ENCODE measurements at places on chromosomes 11 and 22. TPM values are rescaled to one million over a fixed set of nuclear protein-coding genes. Genes with fewer than 3 reads are reported as not detected.
A peak's percentile ranks its signal among the peaks of the same experiment; 100 is the strongest.

SLC25A18 gene
- not detected for total RNA-seq

PRR33 gene
- 0.08 TPM for total RNA-seq

IL17REL gene
- not detected for total RNA-seq

APOA5 gene
- not detected for total RNA-seq

FERMT3 gene
- 261 TPM for total RNA-seq

OR5P2 gene
- total RNA-seq, result not detected

SMC1B gene
- total RNA-seq, result 1.6 TPM

OR51B2 gene
- not detected for total RNA-seq

ELF5 gene
- total RNA-seq, result not detected

- peaks cover 26% of the 10 kb centered on the region for H3K27me3 ChIP-seq
- H3K4me3 ChIP-seq, result no peak overlapping the region
- H3K4me1 ChIP-seq, result peaks cover 17% of the 10 kb centered on the region
- no peaks in the 10 kb centered on the region for H3K36me3 ChIP-seq
- no peak overlapping the region for H3K27ac ChIP-seq
Observed at GRCh38 chr22:39724390-39724789, 153.8 kb downstream of the CACNA1I start.

GRCh38 chr22:46070215-46070802 is 80.0 kb upstream of the PPARA start:
- H3K27ac ChIP-seq, result peak overlapping the region; percentile 79
- H3K4me3 ChIP-seq, result peak overlapping the region; percentile 78
- H3K36me3 ChIP-seq, result no peaks in the 10 kb centered on the region
- DNase-seq, result no peak
- peaks cover 38% of the 10 kb centered on the region for H3K4me1 ChIP-seq

- peak overlapping the region; percentile 82 for H3K27ac ChIP-seq
- H3K36me3 ChIP-seq, result peaks cover 46% of the 10 kb centered on the region
- peak overlapping the region; percentile 65 for H3K4me3 ChIP-seq
- peaks cover 31% of the 10 kb centered on the region for H3K4me1 ChIP-seq
- peak; percentile 67 for DNase-seq
- H3K27me3 ChIP-seq, result no peaks in the 10 kb centered on the region
Observed at GRCh38 chr22:41217553-41218157, 12.5 kb downstream of the L3MBTL2 start.

- H3K27ac ChIP-seq, result no peak overlapping the region
- no peaks in the 10 kb centered on the region for H3K4me1 ChIP-seq
- DNase-seq, result no peak
- H3K36me3 ChIP-seq, result no peaks in the 10 kb centered on the region
- peaks cover 3% of the 10 kb centered on the region for H3K27me3 ChIP-seq
Observed at GRCh38 chr22:43850529-43850928, 11.8 kb downstream of the SULT4A1 start.

DNA sequence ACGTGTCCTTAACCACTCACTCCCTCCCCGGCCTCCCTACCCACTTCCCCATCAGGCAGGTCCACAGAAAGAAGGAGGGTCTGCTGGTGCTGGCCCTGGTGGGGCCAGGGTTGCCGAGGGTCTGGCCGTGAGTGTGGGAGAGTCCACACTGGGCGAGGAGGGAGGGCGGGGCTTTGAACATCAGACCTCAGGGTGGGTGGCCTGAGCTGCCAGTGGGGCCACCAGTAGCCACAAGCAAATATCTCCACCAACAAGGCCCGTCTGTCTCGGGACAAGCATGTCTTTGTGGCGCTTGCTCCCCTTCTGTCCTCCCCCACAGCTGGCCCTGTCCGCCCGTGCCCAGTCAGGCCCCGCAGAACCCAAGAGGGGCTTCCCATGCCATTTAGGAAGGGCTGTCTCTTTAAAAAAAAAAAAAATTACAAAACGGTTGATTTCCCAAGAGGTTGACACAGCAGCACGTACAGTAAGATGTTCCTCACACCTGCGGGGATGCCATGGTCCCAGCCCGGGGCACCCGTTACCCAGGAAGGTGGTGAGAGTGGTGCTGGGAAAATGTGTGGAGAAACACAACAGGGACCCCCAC is 17.7 kb upstream of the TALDO1 start:
- H3K27ac ChIP-seq, result no peak overlapping the region
- no peak for DNase-seq
- H3K4me3 ChIP-seq, result no peak overlapping the region
- H3K36me3 ChIP-seq, result no peaks in the 10 kb centered on the region
- peaks cover 1% of the 10 kb centered on the region for H3K27me3 ChIP-seq

DNA sequence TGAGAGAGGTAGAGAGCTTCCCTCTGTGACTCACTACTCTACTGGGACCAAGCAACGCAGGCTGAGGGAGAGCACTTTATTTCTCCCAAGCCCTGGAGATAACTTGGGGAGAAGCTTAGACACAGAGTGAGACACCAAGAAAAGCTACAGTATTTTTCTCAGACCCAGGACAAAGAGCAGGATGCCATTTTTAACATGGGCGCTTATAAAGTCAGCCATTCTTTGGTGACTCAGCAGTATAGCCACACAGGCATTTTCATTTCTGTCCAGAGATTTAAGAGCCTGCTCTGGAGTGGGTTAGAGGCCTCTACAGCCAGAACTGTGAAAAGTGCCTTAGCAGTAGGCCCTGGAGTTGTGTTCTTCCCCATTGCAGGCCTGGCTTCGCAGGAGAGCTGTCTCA is 55.0 kb upstream of the GLYAT start:
- no peaks in the 10 kb centered on the region for H3K4me1 ChIP-seq
- no peak overlapping the region for H3K4me3 ChIP-seq
- H3K27ac ChIP-seq, result no peak overlapping the region
- H3K27me3 ChIP-seq, result peaks cover under 1% of the 10 kb centered on the region

- H3K27ac ChIP-seq, result no peak overlapping the region
- H3K27me3 ChIP-seq, result no peaks in the 10 kb centered on the region
- DNase-seq, result no peak
- no peaks in the 10 kb centered on the region for H3K36me3 ChIP-seq
- H3K4me3 ChIP-seq, result no peak overlapping the region
- H3K4me1 ChIP-seq, result no peaks in the 10 kb centered on the region
Observed at GRCh38 chr11:110481523-110481922, 51.8 kb downstream of the FDX1 start.

- DNase-seq, result no peak
- H3K4me1 ChIP-seq, result no peaks in the 10 kb centered on the region
- no peak overlapping the region for H3K27ac ChIP-seq
- peaks cover 5% of the 10 kb centered on the region for H3K27me3 ChIP-seq
Observed at GRCh38 chr11:7381937-7382336, 103.4 kb upstream of the OLFML1 start.

DNA sequence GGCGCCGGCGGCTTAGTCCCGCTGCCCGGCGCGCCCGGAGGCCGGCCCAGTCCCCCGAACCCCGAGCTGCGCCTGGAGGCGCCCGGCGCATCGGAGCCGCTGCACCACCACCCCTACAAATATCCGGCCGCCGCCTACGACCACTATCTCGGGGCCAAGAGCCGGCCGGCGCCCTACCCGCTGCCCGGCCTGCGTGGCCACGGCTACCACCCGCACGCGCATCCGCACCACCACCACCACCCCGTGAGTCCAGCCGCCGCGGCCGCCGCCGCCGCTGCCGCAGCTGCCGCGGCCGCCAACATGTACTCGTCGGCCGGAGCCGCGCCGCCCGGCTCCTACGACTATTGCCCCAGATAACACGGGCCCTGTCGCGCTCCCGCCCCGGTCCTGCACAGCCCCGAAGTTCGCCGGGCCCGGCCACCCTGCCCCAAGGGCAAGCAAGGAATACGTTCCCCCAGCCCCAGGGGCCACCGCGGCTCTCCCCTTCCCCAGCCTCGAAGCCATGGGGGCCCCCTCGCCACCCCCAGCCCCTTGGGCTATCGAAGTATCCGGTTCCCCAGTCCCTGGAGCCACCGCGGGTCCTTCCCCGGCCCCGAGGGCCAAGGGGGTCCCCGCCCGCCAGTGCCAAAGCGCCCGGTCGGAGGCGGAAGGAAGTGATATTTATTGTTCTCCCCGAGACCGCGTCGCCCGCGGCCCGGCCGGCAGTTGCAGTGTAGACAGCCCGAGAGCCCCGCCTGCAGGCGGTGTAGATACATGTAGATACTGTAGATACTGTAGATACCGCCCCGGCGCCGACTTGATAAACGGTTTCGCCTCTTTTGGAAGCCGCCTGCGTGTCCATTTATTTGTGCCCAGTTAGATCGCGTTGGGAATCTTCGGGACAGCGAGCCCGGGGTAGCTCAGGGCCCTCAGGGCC is 6.2 kb downstream of the TBX1 start:
- peaks cover 60% of the 10 kb centered on the region for H3K27me3 ChIP-seq
- DNase-seq, result peak; percentile 83
- no peaks in the 10 kb centered on the region for H3K36me3 ChIP-seq
- peaks cover 20% of the 10 kb centered on the region for H3K4me1 ChIP-seq

GRCh38 chr11:17572791-17573460 is 25.9 kb downstream of the OTOG start:
- H3K27me3 ChIP-seq, result peaks cover 4% of the 10 kb centered on the region
- no peak for DNase-seq
- no peak overlapping the region for H3K27ac ChIP-seq
- no peak overlapping the region for H3K4me3 ChIP-seq

GRCh38 chr11:68044145-68044813 is 5.5 kb downstream of the TCIRG1 start:
- no peak for DNase-seq
- H3K4me3 ChIP-seq, result no peak overlapping the region
- peaks cover 36% of the 10 kb centered on the region for H3K36me3 ChIP-seq
- H3K27ac ChIP-seq, result no peak overlapping the region
- H3K27me3 ChIP-seq, result no peaks in the 10 kb centered on the region

DNA sequence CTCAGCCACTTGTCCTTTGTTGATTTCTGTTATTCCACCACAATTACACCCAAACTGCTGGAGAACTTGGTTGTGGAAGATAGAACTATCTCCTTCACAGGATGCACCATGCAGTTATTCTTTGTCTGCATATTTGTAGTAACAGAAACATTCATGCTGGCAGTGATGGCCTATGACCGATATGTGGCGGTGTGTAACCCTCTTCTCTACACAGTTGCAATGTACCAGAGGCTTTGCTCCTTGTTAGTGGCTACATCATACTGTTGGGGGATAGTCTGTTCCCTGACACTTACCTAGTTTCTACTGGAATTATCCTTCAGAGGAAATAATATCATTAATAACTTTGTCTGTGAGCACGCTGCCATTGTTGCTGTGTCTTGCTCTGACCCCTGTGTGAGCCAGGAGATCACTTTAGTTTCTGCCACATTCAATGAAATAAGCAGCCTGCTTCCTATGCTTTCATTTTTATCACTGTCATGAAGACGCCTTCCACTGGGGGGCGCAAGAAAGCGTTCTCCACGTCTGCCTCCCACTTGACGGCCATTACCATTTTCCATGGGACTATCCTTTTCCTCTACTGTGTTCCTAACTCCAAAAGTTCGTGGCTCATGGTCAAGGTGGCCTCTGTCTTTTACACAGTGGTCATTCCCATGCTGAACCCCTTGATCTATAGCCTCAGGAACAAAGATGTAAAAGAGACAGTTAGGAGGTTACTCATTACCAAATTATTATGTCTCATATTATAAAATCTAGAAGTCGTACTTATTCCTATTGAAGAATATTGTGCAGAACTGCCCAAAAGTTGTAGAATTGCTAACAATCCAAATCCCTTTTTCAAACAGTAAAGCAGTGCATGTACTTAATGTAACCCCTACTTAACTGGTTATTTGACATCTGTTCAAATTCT is 53.2 kb downstream of the OR4C6 start:
- no peaks in the 10 kb centered on the region for H3K4me1 ChIP-seq
- H3K4me3 ChIP-seq, result no peak overlapping the region
- DNase-seq, result no peak
- H3K27ac ChIP-seq, result no peak overlapping the region
- H3K36me3 ChIP-seq, result no peaks in the 10 kb centered on the region

- no peaks in the 10 kb centered on the region for H3K36me3 ChIP-seq
- H3K27ac ChIP-seq, result no peak overlapping the region
- no peak for DNase-seq
- no peak overlapping the region for H3K4me3 ChIP-seq
- peaks cover 8% of the 10 kb centered on the region for H3K27me3 ChIP-seq
Observed at GRCh38 chr11:12944889-12945288, 64.2 kb upstream of the RASSF10 start.

DNA sequence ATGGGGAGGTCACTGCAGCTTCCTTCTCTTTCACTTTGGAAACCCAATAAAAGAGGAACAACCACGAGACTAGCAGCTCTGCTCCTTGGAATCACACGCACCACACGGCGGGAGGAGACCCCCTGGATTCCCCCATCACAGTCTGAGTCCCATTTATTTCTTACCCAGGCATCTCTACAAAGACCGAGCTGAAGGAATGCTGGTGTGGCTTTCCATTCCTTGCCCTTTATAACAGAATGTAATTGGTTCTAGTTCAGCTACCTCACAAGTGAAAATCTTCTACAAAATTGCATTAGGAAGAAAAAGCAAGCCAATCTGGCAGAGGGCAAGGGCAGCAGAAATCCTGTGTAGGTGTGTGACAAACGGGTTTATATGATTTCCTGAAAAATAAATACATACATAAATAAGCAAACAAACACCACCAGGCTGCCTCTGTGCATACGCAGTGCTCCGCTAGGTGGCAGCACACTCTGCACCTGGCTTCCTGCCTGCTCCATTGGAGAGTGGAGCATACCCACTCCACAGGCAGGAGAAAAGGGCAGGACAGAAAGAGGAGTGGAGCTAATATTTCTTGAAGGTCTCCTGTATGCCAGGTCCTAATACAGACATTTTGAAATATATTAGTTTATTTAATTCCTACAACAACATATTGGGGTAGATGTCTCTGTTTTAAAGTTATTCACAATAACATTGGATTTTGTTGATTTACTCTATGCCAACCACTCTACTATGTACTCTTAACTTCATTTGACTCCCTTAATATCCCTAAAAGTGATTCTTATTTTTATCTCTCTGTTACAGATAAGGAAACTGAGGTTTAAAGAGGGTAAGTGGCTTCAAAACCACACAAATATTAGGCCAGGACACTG is 673.1 kb downstream of the KCNA4 start:
- no peak overlapping the region for H3K27ac ChIP-seq
- H3K27me3 ChIP-seq, result no peaks in the 10 kb centered on the region
- no peak overlapping the region for H3K4me3 ChIP-seq
- peak; percentile 46 for DNase-seq
- no peaks in the 10 kb centered on the region for H3K36me3 ChIP-seq

DNA sequence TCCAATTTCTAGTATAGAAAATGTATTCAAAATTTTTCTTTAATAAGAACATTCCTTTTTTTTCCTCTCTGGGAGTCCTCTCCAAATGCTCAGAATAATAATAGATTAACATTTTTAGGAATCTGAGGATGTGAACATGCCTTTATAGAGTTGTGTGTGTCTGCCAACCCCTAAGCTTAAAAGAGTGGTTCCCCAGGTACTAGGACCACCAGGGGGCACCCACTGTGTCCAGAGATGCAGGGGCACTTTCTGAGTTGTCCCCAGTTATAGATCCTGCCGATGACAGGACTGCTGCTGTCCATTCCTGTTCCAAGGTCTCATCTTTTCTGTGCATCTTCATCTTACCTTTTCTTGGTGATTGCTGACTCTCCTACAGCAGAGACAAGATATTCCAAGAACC is 27.0 kb upstream of the MICAL2 start:
- no peak overlapping the region for H3K4me3 ChIP-seq
- DNase-seq, result peak; percentile 38
- H3K36me3 ChIP-seq, result peaks cover 2% of the 10 kb centered on the region
- H3K4me1 ChIP-seq, result peaks cover 46% of the 10 kb centered on the region
- H3K27ac ChIP-seq, result no peak overlapping the region
